ENCODE measurements at places on chromosomes 13 and 19.

GRCh38 chr13:26019251-26019650 is 32.6 kb downstream of the SHISA2 start:
- no peak for DNase-seq

GRCh38 chr19:16586991-16587832 is 15.0 kb upstream of the SLC35E1 start:
- no peak for DNase-seq

DNA sequence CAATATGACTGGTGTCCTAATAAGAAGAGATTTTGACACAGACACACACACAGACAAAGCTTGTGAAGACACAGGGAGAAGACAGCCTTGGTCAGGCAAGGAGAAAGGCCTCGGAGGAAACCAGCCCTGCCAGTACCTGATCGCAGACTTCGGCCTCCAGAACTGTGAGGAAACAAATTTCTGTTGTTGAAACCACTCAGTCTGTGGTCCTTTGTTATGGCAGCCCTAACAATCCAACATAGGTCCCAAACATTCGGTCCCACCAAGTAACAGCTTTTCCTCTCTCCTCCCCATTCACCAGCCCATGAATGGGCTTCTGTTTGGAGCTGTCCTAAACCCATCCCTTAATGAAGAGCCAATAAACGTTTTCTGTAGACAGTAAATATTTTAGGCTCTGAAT is 36.4 kb upstream of the UBAC2 start:
- DNase-seq = no peak

DNA sequence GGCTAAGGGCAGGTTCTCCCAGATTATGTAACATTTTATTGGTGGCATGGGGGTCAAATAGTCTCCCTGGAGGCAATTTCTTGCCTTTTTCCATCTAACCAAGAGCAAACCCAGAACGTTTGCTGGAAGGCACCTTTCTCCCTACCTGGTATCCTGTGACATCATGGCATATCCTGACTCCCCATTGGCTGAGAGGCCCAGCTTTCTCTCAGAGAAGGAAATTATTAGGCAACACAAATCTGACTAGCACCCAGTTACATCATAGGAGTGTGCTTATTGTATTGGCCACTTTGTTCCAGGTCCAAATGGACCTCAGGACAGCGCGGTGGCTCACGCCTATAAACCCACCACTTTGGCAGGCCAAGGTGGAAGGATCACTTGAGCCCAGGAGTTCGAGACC is 13.0 kb downstream of the NTN5 start:
- DNase-seq = no peak

DNA sequence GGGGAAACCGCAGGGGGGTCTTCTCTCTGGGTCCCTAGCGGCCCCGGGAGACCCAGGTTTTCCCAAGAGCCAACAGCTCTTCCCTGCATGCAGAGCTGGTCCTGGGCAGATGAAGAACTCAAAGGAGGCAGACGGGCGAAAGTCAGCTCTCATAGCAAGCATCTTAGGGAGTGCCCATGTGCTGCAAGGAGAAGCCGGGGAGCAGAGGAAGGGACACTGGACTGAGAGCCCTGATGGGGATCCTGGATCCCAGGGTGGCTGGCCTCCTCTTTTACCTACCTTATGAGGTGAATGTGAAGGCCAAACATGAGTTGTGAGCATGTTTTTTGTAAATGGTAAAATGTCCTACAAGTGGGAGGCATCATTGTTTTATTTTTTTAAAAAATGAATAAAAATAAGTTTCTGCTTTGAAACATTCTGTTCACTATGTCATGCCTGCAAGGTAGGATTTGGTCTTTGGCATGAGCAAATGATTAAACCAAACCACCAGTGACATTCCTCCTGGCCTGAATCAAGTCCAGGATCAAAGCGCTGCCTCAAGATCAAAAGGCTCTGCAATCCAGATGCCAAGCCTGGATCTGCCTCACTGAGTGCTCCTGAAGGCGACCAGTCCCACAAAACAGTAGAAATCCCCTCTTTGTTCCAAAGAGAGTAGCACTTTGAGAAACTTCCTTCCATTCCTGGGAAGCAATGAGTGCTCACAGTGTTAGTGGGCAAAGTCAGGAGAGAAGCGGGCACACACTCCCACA is 92.2 kb upstream of the SERP2 start:
- no peak for DNase-seq

DNA sequence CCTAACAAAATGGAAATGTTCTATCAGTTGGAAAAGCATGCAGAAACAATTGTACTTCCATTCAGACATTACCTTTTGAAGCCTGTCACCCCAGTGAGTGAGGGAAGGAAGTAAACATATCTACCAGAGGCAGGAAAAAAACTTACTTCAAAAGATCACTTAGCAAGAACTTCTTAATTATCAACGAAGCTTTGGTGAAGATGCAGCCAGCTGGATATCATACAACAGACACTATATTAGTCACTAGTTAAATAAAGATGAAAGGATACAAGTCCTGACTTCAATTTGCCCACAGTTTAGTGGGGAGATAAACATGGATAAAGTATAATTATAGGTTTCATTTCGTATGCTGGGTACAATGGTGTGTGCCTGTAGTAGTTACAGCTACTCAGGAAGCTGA is 148.8 kb downstream of the TNFRSF19 start:
- DNase-seq = no peak

DNA sequence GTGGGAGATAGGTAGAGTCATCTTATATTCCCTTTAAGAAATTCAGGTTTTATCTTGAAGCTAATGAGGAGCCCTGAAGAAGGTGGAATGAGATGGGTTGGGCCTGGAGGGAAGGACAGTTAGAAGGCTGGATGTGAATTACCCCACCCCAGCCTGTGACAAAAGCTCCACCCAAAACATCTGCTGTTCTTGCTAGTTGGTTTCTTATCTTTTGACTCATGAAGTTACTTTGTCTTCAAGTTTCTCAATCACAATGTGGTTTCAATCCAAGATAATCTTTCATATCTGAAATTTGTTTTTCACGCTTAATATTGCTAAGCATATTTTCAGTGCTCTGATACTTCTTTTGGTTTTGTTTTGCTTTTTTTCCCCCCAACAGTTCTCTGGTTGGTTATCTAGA is 38.3 kb upstream of the HMGB1 start:
- no peak for DNase-seq

- DNase-seq = no peak
Observed at GRCh38 chr19:32336259-32337083, 8.9 kb upstream of the ZNF507 start.

DNA sequence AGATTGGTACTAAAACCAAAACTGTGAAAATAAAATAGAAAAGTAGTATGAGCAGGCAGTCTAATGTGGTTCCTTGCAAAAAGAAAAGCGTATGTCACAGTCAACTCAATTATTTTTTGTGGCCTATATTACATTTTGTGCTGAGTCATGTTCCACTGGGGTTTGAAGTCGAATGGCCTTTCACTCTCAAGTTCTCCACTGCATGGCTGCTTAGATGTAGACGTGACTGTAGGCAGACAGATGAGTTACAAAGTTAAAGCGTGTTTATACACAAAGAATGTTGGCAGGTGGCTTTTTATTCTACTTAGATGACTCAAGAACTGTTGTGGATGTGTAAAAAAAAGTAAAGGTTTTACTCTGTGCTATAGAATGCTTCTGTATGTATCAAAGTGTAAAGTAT is 133.9 kb downstream of the SLITRK6 start:
- no peak for DNase-seq

- no peak for DNase-seq
Observed at GRCh38 chr13:86856991-86857390, 814.2 kb upstream of the SLITRK5 start.

DNA sequence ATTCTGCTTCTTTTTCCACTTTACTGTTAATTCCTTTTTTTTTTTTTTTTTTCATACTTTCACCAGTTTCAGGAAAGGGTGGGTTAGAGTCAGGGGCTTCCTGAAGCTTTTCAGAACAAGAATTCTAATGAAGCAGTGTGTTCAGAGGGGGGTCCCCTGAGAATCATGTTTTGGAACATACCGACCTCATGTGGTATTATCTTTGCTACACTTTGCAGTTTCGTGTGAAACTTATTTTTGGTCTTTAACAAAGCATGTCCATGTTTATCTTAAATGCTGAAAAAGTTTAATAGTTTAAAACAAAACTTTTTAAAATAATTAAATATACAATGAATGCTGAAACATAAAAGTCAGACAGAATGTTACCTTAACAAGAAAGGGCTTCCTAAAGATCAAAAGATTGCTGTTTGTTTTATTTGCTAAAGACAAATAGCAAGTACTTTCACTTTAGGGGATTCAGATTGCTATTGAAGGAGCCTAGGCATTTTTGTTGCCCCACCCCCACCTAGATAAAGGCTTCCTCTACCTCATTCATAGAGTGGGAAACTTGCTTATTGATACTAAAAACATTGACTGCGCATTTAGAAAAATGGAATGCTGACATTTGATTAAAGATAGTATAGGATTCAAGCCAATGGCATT is 21.1 kb upstream of the POMP start:
- DNase-seq = no peak

DNA sequence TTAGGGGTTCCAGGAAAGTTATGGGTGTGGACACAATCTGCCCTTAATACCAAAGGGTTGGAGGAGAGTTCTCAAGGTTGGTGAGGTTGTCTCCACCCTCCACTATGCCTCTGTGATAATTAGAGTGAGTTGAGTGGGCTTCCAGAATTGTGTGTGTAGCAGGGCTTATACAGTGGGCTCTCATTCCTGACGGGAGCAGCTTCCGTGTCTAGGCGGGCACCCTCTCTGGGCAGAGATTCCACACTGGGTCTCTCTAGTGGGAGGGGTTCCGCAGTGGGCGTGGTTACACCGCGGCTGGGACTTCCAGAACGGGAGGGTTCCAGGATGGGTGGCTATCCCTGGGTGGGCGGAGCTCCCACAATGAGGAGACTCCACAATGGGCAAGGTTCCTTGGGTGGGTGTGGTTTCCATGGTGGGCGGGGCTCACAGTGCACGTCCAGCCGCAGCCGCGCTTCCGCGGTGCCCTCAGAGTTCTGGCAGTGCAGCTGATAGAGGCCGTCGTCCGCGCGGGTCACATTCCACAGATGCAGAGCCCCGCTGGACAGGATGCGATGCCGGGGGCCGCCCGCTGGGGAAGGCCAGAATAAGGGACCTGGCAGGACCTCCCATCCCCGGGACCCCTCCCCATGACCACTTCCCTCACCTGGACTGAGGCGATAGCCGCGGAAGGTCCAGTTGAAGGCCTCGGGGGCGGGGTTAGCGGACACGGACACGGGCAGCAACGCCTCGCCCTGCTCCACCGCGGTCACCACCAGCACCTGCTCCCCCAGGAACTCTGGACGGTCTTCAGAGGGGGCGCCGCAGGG is 8.4 kb downstream of the NPHS1 start:
- DNase-seq = no peak

- DNase-seq = no peak
Observed at GRCh38 chr13:52955472-52955874, 73.1 kb upstream of the OLFM4 start.

DNA sequence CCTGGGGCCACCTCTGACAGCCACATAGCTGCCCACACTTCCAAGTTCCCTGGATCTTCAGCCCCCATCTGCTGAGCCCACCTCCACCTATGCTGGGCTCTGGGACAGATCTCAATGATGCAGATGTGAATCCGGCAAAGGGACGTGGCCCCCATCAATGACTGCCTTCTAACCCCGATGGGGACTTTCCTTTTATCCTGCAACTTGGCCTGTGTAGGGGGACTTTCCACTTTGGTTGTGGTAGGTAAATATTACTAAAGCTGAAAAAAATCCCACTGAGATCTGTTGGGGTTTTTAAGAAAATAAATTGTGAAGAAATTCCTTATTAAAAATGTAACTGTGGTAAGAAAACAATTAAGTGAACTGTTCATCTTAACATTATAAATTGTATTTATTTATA is 20.8 kb upstream of the ASPDH start:
- DNase-seq = no peak

GRCh38 chr19:18390065-18390907 is 4.3 kb downstream of the GDF15 start:
- no peak for DNase-seq

- no peak for DNase-seq
Observed at GRCh38 chr19:35901854-35902661, at the start of gene HCST. Gene HCST (plus strand): TSS chr19:35902529. CDS start chr19:35902594, 65 bp downstream.

Measured in smooth muscle cell of the brain vasculature (primary cell).